Neural crest cell (in vitro differentiated cells): ENCODE measurements at places on chromosomes 2 and 18.

- DNase-seq = no peak
Observed at GRCh38 chr2:120294008-120294340, 41.3 kb downstream of the RALB start.

- peak; percentile 24 for DNase-seq
Observed at GRCh38 chr2:225282858-225283710, 116.4 kb upstream of the NYAP2 start.

DNA sequence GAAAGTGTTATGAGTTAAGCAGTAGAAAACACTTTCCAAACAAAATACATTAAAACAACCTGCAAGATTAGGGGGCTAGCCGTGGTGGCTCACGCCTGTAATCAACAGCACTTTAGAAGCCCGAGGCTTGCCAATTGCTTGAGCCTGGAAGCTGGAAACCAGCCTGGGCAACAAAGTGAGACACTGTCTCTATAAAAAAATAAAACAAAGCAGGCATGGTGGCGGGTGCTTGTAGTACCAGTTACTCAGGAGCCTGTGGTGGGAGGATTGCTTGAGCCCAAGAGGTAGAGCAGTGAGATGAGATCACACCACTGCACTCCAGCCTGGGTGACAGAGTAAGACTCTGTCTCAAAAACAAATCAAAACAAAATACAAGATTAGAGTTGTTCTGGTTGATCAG lies 208.3 kb downstream of the ERBB4 start:
- DNase-seq = no peak

DNA sequence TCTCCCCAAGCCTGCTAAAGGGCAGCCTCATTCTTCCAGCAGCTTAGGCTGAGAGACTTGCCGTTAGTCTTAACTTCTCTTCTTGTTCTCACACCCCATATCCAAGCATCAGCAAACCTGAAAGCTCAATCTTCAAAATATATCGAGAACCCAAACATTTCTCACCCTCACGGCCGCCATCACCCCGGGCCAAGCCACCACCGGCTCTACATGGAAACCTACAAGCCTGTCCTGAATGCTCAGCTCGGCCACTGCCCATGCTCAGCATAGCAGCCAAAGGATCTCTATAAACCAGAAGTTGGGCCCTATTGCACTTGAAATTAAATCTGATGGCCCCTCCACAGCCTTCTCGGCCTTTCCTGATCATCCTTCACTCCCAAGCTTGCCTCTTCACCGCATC lies 2.1 kb downstream of the HS1BP3 start:
- DNase-seq = no peak

- DNase-seq = no peak
Observed at GRCh38 chr18:25560369-25560768, 208.4 kb upstream of the ZNF521 start.

GRCh38 chr2:10451819-10452218 lies 3.7 kb upstream of the ODC1 start:
- no peak for DNase-seq

DNA sequence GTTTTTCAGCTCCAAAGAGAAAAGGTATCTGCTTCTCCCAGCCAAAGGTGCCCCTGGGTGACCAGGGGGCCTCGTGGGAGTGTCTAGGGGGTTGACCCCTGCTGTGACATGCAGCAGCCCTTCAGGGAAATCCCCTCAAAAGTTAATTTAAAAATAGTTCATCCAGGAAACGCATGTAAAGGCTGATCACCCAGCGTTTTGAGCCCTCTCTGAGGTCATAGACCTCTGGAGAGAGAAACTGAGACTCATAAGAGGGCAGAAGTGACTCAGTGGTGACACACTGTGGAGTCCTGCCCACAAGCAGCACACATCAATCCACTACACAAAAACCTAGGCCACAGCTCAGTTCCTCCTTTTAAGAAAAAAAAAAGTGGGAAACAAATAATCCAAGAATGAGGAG lies 11.9 kb downstream of the GAL3ST2 start:
- DNase-seq = no peak
